Natural killer cell treated with Interleukin-12 subunit alpha and Interleukin-12 subunit beta and Interleukin-15 and Interleukin-18, amount 100 ng/mL, for 72 hours (primary cell): ENCODE measurements at places on chromosomes 4 and X. TPM values are rescaled to one million over a fixed set of nuclear protein-coding genes. Genes with fewer than 3 reads are reported as not detected.

The CT45A3 gene
- not detected for total RNA-seq

DNA sequence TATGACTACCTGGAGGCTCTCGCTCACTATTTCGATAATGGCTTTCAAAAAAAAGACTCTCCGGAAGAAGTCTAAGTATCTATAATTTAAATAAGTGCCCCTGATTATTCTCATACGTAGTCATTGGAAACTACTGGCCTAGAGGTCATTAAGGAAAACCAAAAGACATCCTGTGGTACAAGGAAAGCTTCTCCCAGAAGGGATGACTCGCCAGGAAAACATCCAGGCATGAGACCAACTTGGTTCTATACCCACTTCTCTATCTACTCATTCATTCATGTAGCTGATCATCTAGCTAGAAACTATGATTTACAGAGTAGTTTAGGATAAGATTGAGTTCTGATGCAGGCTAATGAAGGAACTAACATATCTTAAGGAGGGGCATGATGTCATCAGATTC is 37.7 kb downstream of the SOX3 start:
- H3K4me3 ChIP-seq: no peak overlapping the region
- H3K27ac ChIP-seq: no peak overlapping the region
- no peaks in the 10 kb centered on the region for H3K36me3 ChIP-seq
- H3K4me1 ChIP-seq: peaks cover 2% of the 10 kb centered on the region
- H3K27me3 ChIP-seq: peaks cover 7% of the 10 kb centered on the region
- no peak for DNase-seq

DNA sequence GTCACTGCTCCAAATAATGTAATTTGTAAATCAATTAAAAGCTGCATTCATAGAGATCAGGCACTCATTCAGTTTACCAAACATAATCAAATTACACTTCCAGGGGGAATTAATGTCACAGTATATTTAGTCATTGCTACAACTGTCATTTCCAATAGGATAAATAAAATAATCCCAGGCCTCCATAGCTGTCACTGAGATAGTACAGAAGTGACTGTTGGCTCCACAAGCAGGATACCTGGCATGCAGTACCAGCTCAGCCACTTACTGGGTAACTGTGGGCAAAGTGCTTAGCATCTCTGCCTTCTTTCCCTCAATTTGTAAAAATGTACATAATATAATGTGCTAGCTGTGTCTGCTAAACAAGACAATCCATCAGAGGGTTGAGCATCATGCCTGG is 128.1 kb downstream of the CAMK2D start:
- H3K4me3 ChIP-seq: no peak overlapping the region
- no peak overlapping the region for H3K27ac ChIP-seq
- peaks cover 23% of the 10 kb centered on the region for H3K4me1 ChIP-seq
- H3K27me3 ChIP-seq: no peaks in the 10 kb centered on the region

The HMX1 gene
- not detected for total RNA-seq

DNA sequence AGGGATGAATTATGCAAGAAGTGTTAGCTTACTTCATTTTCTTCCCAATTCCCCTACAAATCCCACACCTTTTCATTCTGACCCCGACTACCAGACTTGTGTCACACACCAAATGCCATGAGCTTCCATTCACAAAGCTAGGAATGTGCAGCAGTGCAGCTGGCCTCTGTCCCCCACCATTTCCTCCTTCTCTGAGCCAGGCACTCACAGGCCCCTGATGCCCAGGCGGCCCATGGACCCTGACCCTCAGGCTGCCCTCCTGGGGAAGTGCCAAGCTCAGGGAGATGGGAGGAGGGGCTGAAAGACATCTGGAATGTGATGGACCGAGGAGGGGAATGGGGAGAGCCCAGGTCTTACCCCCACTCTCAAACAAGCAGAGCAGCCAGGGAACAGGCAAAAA is 67.0 kb upstream of the BCOR start:
- no peaks in the 10 kb centered on the region for H3K27me3 ChIP-seq
- no peak for DNase-seq
- peaks cover 22% of the 10 kb centered on the region for H3K4me1 ChIP-seq
- H3K4me3 ChIP-seq: no peak overlapping the region

DNA sequence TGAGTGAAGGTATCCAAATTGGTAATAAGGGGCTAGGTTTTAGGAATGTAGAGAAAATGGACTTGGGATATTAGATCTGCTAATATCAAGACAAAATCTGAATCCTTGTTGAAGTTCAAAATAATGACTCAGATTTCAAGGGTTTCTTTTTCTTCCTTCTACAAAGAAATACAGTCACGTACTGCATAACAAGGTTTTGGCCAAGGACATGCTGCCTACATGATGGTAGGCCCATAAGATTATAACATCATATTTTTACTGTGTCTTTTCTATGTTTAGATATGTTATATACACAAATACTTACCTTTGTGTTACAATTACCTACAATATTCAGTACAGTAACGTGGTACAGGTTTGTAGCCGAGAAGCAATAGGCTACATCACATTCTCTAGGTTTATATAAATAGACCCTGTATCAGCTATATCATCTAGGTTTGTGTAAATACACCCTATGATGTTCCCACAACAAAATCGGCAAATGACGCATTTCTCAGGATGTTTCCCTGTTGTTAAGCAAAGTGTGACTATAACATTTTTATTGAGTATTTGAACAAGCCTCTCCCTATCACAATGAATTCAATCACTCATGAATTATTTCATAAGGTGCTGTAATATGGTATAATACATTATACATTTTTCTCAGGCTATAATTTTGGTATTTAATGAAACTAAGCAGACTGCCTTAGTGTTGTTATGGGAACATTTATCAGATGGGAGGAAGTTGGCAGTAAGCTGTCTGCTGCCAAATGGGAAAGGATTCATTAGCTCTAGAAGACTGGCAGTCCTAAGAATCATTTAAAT is 186.3 kb downstream of the PPP3CA start:
- H3K4me3 ChIP-seq: no peak overlapping the region
- no peaks in the 10 kb centered on the region for H3K36me3 ChIP-seq
- DNase-seq: no peak
- H3K27ac ChIP-seq: no peak overlapping the region
- H3K4me1 ChIP-seq: peaks cover 26% of the 10 kb centered on the region

DNA sequence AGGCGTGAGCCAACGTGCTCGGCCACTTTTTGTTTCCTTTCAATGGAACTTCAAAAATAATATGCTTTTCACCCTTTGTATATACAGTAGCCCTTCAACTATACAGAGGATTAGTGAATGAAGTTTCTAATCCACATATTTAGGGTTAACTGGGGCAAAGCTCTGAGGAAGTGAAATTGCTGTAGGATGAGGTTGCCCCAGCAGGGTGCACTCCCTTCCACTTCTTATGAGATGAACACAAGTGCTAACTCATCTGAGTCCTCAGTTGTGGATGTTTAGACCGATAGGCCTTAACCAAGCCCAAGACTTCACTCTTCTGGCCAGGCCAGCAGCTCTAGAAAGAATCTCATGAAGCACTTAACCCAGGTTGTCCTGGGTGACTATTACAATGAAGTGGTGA is 29.1 kb upstream of the CT55 start:
- no peaks in the 10 kb centered on the region for H3K36me3 ChIP-seq
- H3K4me3 ChIP-seq: no peak overlapping the region
- peaks cover 41% of the 10 kb centered on the region for H3K27me3 ChIP-seq
- DNase-seq: no peak
- H3K4me1 ChIP-seq: no peaks in the 10 kb centered on the region

GRCh38 chrX:153725832-153726285 is 1.2 kb downstream of the ABCD1 start:
- peak; percentile 58 for DNase-seq
- peaks cover 14% of the 10 kb centered on the region for H3K4me1 ChIP-seq
- H3K27ac ChIP-seq: no peak overlapping the region
- H3K27me3 ChIP-seq: no peaks in the 10 kb centered on the region

GRCh38 chr4:177569434-177569833 is 127.2 kb upstream of the AGA start:
- H3K27me3 ChIP-seq: no peaks in the 10 kb centered on the region
- no peak for DNase-seq
- no peak overlapping the region for H3K27ac ChIP-seq
- no peaks in the 10 kb centered on the region for H3K4me1 ChIP-seq
- H3K36me3 ChIP-seq: no peaks in the 10 kb centered on the region
- no peak overlapping the region for H3K4me3 ChIP-seq

DNA sequence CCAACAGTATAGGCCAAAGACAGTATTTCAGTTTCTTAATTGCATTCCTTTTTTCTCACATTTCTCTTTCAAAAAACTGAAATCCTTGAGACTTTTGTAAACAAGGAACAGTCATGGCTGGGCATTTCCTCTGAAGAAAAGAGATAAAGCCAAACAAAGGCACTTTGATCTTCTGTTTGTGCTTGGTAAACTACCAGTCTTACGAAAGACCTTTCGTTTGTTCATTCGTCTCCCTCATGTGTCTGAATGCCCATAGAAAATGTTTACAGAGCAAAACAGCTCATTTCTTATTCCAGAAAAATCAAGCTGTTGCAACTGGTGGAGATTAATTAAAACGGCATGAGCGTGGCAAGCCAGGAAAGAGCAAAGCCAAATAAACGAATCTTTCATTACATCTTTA is 178.0 kb downstream of the GASK1B start:
- no peak overlapping the region for H3K4me3 ChIP-seq
- no peaks in the 10 kb centered on the region for H3K27me3 ChIP-seq
- no peaks in the 10 kb centered on the region for H3K4me1 ChIP-seq
- H3K36me3 ChIP-seq: no peaks in the 10 kb centered on the region
- H3K27ac ChIP-seq: no peak overlapping the region

DNA sequence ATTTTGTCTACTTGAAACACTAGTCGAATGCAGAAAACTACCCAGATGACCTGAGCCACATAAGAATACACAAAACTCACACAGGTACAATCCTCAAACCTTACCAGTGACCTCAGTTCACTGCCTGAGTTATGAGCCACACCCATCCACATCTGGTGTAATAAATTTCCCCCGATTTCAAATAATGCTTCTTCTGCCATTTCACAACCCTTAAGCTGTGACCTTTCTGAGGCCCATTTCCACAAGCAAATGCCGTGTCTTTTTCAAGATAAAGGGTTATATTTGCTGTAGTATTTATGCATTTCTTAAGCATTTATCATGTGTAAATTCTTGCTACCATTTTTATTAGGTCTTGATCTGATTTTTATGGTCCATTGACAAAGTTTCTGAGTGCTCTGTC is 1.8 kb upstream of the ARHGEF38 start:
- no peak overlapping the region for H3K27ac ChIP-seq
- H3K27me3 ChIP-seq: peaks cover 15% of the 10 kb centered on the region
- H3K4me1 ChIP-seq: no peaks in the 10 kb centered on the region

The NEIL3 gene
- 5.9 TPM for total RNA-seq

The CLIC2 gene
- total RNA-seq: 0.50 TPM

The DIPK2B gene
- total RNA-seq: not detected

The TMEM185A gene
- total RNA-seq: 22.1 TPM

The SFRP2 gene
- not detected for total RNA-seq

The FGFBP1 gene
- not detected for total RNA-seq
